Activated naive CD4-positive, alpha-beta T cell treated with anti-CD3 and anti-CD28 coated beads, Interleukin-2, amount 50 U/mL, for 72 hours (primary cell): ENCODE measurements at places on chromosomes 4 and X.

GRCh38 chr4:184252136-184253071 lies 34.7 kb upstream of the ENPP6 start:
- DNase-seq: no peak

DNA sequence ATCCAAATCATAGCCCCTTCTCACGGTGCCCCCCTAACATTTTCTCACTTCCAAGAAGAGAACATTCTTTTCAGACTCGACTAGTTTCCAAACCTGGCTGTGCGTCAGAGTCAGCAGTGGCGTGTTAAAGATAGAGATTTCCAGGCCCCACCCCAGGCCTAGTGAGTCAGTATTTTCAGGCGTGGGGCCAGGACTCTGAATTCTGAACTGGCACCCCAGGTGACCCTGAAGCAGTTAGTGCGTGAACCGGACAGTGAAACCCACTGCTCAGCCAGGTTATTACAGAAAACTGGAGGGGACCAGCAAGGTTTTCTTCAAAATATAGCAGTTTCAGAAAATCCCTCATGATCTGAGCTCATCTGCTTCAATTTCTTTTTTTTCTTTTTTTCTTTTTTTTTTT lies 35.0 kb upstream of the BCOR start:
- no peak for DNase-seq

DNA sequence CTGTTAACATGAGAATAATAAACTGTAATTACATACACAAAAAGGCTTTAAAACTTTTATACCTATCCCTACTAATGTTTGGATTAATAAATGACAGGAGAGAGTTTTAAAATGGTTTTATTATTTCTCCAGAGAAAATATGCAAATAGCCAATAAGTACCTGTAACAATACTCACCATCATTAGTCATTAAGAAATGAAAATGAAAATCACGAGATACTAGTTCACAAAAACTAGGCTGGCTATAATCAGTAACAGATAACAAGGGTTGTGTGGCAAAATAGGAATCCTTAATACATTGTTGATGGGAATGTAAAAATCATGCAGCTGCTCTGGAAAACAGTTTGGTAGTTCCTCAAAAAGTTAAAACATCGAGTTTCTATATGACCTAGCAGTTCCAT lies 25.2 kb upstream of the AP1AR start:
- no peak for DNase-seq

DNA sequence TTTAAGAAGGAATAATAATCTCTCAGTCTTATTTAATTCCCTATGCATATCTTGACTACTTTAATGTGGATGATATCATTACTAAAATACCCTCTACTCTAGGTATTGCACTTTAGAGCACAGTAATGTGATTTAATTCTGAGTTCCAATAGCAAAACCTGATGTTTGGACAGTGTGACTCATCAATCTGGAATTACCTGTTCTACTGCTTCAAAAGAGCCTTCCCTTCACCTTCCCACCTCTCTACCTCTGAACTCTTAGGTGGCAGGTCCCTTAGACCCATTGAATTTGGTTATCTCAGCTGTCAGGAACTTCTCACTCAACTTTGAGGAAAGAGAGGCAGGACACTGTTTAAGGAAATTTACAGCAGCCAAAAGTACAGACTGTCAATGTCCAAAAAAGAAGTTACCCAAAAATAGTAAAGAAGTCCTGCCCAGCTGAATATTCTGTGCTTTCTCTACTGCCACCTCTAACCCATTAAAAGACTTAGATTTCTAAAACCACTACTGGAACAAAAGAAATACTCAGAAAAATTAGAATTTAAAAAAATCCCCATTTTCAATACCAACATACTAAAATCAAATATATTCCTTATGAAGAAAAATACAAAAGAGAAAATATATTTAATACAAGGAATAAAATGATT lies 123.1 kb upstream of the GPM6A start:
- no peak for DNase-seq

DNA sequence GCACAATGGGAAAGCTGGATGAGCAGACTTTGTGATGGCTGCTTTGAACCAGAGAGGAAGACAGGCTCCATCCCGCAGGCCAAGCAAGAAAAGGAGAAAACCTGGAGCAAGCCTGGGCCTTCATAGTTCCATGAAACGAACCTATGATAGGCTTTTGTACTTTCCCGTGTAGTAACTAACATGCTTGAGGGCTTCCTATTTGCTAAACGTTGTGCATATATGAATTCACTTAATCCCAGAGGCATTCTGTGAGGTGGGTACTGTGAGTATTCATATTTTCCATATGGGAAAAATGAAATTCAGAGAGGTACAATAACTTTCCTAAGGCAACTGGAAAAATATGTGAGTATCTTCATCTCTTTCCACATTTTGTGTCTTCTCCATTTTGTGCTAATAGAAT lies 13.6 kb upstream of the APBB2 start:
- no peak for DNase-seq

- DNase-seq: no peak
These were observed 10.6 kb downstream of the ASMTL start for GRCh38 chrX:1442016-1442665.

- no peak for DNase-seq
These were observed 5.8 kb downstream of the RPS6KA3 start for GRCh38 chrX:20260885-20261284.

DNA sequence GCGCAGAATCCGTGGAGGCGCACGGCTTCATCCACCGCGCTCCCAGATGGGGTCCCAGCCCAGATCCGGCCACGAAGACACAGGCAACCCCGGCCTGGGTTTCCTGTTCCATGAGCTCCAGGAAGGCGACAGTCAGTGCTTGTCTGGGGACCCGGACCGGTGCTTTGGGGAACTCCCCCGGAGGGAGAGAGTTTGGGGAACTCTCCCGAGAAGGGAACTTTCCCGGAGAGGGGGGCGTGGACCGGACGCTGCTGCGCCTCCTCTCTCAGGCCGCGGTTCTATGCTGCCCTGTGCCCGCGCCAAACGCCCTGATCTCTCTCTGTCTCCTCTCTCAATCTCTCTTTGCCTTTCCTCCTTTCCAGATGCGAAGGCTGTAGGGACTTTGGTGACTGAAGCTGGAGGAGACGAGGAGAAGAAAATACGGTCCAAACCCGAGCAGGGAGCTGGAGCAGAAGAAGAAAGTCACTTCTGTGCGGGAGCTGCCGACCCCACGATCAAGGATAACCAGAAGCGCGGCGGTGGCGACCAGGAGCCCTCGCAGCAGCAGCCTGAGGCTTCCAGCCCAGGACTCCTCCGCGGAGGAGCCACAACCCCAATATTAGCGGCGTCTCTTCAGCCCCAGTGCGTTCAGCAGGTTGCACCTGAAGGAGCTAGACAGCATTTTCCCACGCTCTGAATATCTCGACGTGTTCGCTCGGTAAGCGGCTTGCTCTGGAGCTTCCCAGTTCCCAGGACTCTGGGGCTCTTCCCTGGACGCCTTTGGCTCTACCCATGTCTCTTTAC lies 47.6 kb upstream of the NKAP start:
- DNase-seq: no peak

GRCh38 chr4:173506597-173507211 lies 23.3 kb downstream of the HAND2 start:
- no peak for DNase-seq

GRCh38 chr4:46956451-46956850 lies 36.9 kb downstream of the GABRA4 start:
- DNase-seq: no peak

GRCh38 chr4:8347660-8348059 lies 78.1 kb downstream of the HTRA3 start:
- DNase-seq: no peak

DNA sequence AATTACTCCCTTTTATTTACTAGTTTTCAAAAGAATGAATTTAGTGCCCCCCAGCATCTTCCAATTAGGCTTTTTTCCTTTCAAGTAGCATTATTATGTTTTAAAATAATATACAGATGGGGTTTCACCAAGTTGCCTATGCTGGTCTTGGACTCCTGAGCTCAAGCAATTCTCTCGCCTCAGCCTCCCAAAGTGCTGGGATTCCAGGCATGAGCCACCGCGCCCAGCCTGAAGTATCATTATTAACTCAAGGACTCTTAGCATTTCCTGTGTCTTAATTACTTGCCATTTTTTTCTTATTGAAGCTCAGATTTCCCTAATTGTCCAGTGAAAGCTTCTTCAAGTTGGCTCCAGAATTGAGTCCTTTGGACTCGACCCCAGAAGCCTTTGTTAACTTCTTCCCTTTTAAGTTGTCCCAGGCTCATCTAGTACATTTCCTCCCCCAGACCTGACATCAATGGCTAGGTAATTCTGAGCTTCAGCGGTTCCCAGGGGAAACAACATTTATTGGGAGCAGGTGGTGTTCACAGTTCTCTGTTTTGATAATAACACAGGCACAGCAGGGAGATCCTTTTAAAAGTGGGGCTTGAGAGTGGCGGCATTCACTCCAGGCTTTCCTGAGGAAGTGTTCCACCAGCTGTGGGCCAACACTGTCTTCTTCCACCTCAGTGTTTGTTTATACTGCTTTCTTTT lies 10.0 kb downstream of the SAT1 start:
- no peak for DNase-seq

DNA sequence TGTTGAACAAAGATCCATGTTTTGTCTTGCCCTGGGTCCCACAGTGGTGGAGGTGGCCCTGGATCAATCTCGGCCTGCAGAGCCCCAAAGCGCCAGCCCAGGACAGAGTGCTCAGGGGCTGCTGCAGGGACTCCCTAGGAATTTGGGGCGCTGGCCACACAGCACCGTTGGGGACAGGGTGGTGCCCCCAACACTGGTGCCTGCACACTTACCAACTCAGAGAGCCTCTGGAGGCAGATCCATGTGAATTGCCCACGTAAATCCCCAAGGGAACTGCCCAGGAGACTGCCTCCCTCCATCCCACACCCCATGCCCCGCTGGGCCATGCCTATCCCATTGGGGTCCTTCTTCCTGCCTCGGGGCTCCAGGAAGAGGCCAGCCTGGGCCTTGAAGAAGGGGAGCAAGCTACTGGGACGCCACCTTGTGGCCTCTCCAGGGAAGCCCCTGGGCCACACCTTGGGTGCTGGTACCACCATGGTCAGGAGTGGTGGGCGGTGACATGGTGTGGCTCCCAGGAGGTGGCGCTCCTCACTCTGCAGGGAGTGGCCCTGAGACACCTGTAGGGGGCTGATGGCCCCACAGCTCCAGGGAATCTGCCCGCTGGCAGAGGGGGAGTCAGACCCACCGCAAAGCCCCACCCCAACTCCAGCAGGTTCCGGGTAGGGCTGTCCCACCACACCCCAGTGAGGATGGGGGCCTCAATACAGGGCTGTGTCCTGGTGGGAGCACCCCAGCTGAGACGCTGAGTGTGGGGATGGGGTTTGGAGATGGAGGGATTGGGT lies 22.8 kb downstream of the CFAP99 start:
- DNase-seq: peak; percentile 85

DNA sequence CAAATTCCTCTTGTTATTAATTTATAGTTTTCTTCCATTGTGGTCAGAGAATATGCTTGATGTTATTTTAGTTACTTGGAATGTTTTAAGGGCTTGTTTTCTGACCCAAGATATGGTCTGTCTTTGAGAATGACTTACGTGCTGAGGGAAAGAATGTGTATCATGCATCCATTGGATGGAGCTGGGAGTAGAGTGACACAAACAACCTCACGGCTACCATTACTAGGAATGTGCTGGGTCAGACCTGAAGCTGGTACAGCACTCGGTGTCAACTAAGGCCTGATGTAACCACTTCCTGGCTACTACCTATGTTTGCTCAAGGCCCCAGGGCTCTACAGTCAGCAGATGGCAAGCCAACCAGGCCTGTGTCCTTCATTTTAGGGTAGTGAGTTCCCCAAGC lies 257.8 kb downstream of the FAT4 start:
- DNase-seq: no peak

GRCh38 chr4:121062521-121062920 lies 9.8 kb downstream of the NDNF start:
- DNase-seq: no peak

DNA sequence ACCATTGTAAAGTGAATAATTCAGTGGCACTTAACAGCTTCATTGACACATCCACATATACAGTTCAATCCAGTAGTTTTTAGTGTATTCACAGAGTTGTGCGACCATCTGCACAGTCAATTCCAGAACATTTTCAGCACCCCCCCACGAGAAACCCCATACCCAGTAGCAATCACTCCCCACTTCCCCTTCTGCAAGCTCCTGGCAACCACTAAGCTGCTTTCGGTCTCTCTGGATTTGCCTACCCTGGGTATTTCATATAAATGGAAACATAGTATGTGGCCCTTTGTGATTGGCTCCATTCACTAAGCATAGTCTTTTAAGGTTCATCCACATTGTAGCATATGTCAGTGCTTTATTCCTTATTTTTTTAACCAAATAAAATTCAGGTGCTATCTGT lies 10.0 kb downstream of the MSL3 start:
- DNase-seq: no peak

DNA sequence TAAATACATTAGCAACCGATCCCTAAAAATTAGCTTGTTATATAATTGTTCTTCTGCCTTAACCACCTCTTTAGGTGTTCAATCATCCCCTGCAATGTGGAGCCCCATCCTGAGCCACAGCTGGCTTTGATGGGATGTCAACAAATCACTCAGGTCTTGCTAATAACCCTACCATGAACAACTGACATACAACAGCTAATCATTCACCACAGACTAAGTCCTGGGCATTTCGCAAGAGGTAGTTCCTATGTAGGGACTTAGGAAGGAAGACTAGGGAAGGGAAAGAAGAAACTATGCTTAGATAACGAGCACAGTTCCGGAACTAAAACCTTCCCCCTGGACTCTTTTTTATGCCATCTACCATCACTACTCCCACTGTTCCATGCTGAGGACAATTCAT lies 63.6 kb upstream of the PTCHD1 start:
- DNase-seq: no peak

DNA sequence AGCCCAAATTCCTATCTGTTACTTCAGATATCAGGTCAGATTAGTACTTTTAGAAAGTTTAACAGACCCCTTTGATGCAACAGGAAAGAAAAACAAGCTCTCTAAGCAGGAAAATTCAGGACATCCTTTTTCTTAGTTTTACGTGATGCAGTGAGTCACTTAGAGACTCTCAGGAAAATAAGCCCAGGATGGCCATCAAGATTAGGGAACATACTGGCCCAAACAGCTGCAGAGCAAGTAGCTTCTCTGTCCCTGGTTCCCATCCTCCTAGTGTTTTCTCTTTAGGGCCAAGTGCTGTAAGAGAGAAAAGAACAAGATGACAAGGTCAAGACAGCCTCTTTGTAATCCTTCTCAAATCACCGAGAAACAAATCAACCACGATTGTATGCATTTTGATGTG lies 219.1 kb downstream of the ZNF674 start:
- no peak for DNase-seq

GRCh38 chr4:148004228-148004857 lies 272.5 kb downstream of the ARHGAP10 start:
- DNase-seq: no peak

DNA sequence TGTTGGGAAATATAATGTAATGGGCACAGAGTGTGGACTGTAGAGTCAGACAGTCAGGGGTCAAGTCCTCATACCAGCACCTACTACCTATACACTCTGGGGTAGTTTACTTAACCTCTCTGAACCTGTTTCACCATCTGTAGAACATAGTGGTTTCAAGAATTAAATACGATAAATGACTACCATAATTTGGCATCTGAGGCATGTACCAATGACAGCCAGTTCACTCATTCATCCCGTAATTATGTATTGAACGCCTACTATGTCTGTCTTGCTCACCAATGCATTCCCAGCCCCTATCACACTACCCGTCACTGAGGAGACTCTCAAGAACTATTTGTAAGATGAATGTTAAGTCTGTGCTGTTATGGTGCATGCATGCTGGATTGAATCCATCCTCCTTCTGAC lies 2.0 kb upstream of the FGB start:
- no peak for DNase-seq
